ENCODE measurements at places on chromosomes 6 and 20. TPM values are rescaled to one million over a fixed set of nuclear protein-coding genes. Genes with fewer than 3 reads are reported as not detected.

GRCh38 chr6:130699742-130700141, 127.5 kb upstream of the SMLR1 start:
- H3K4me3 ChIP-seq = no peak overlapping the region
- no peak overlapping the region for H3K27ac ChIP-seq
- H3K36me3 ChIP-seq = no peaks in the 10 kb centered on the region
- no peak for DNase-seq
- H3K27me3 ChIP-seq = no peaks in the 10 kb centered on the region
- H3K4me1 ChIP-seq = peaks cover 5% of the 10 kb centered on the region

DNA sequence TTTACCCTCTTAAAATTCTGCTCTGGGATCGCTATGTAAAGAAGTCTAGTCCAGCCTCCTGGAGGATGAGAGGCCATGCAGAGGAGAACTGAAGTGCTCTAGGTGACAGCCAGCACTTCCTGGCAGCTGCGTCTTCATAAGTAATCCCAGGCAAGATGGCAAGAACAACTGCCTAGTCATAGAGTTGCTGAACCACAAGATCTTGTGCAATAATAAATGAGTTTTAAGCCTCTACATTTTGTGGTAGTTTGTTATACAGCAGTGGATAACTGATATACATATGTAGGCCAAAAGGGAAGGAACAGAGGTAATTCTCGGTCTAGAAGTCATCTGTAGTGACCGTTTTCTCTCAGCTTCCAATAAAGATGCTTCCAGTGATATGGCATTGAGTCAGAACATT, 103.8 kb upstream of the FLRT3 start:
- no peaks in the 10 kb centered on the region for H3K27me3 ChIP-seq
- peaks cover 7% of the 10 kb centered on the region for H3K36me3 ChIP-seq
- DNase-seq = no peak
- no peak overlapping the region for H3K27ac ChIP-seq

GRCh38 chr20:15945289-15945688, 628.0 kb downstream of the KIF16B start:
- H3K27ac ChIP-seq = no peak overlapping the region
- H3K4me3 ChIP-seq = no peak overlapping the region
- no peaks in the 10 kb centered on the region for H3K36me3 ChIP-seq
- no peaks in the 10 kb centered on the region for H3K27me3 ChIP-seq

GRCh38 chr20:58575776-58576602, 60.8 kb upstream of the APCDD1L start:
- peak; percentile 3 for DNase-seq
- peaks cover 13% of the 10 kb centered on the region for H3K4me1 ChIP-seq
- H3K27ac ChIP-seq = no peak overlapping the region
- H3K4me3 ChIP-seq = no peak overlapping the region
- H3K27me3 ChIP-seq = no peaks in the 10 kb centered on the region

Gene DOK5
- 10.1 TPM for total RNA-seq

Gene ENPP3
- total RNA-seq = 0.48 TPM

Gene NUS1
- total RNA-seq = 73.8 TPM

- no peak overlapping the region for H3K4me3 ChIP-seq
- H3K27ac ChIP-seq = peak overlapping the region; percentile 77
- peaks cover 59% of the 10 kb centered on the region for H3K4me1 ChIP-seq
- H3K27me3 ChIP-seq = no peaks in the 10 kb centered on the region
- no peaks in the 10 kb centered on the region for H3K36me3 ChIP-seq
- peak; percentile 18 for DNase-seq
These were observed 51.3 kb downstream of the AKAP12 start for GRCh38 chr6:151290877-151291721.

Gene PLG
- total RNA-seq = 1.4 TPM

- no peak overlapping the region for H3K4me3 ChIP-seq
- H3K4me1 ChIP-seq = peaks cover 15% of the 10 kb centered on the region
- H3K27ac ChIP-seq = no peak overlapping the region
- H3K27me3 ChIP-seq = no peaks in the 10 kb centered on the region
- peaks cover 2% of the 10 kb centered on the region for H3K36me3 ChIP-seq
- no peak for DNase-seq
These were observed 182.6 kb downstream of the CDKAL1 start for GRCh38 chr6:20716865-20717264.

Measured in WTC11 (cell line).